NCI-H2029 treated with DMSO at 0.1 percent for 48 hours (cell line): ENCODE measurements at places on chromosomes 2 and 18.

- no peak for DNase-seq
These were observed 25.2 kb downstream of the TMEM163 start for GRCh38 chr2:134693359-134694330.

DNA sequence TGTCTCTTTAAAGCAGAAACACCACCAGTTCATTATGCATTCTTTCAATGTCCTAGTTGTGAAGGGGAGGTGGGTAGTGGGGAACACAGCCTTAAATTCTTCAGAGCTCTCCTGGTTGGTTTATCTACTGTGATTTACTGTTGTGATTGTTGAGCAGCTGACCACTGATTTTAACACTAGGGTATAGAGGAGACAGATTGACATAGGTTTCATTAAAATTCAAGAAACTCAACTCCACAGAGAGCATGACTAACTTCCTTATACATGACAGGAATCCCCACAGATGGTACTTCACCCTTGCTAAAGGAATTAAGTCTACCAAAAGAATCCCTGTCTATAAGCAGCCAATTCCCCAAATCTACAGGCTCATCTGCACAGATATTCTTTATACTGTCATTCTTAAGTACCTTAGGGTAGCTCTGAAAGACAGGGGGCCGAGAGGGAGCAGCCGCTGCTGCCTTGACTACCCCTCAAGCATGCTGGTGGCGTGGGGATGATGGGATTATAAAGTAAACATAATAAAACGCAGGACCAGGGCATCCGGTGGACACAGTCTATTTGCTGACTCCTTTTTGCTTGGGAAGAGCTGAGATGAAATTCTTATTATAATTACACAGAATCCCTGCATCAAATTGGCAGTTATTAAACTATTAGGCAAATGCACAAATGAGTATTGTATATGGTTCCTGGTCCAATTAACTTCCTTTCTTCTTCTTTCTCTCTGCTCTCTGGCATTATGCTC is 1377.6 kb upstream of the PIK3C3 start:
- no peak for DNase-seq

GRCh38 chr2:66585587-66585986 is 150.7 kb downstream of the MEIS1 start:
- DNase-seq, result peak; percentile 4

DNA sequence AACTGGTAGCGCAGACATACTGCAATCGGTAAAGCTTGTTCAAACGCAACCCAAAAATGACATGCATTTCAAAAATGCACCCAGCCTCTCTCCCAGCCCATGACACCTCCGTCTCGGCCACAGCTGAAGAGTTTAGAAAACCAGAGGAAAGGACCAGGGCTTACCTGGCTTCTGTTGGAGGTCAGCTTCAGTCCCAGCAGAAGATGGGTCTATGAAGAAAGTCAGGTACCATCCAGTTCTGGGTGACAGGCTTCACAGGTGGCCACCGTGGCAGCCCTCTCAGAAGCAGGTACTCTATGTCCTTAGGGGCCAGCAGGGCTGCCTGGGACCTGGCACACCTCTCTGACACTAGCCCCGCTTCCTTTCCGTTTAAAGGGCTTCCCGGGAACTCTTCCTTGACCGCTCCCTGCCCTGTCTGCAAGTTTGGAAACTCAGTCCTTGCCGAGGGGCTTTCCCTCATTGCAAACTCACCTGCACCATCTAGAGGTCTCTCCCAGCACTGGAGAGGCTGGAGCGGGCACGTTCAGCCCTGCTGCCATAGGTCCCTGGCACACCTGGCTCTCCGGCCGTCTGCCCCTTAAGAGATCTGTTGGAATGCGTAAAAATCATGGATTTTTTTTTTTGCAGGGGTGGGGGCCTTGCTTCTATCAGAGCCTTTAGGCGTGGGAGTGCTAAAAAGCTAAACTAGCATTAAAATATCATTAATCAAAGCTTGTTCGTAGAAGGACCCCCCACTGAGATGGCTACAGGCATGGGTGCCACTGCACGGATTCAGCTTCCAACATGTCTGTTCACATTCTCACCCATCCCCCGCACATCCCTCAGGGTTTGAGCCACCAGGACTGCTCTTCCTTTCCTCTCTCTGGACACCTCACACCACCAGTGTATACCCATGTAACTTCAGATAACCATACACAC is at the start of gene EDAR:
Gene EDAR, minus strand, starts transcription at position 425 of the 918 bp plus-strand sequence. CDS start 58,206 bp downstream, outside the sequence.
- DNase-seq, result no peak

GRCh38 chr18:32906506-32907310 is 133.9 kb upstream of the KLHL14 start:
- DNase-seq, result no peak

- DNase-seq, result no peak
These were observed 483.4 kb upstream of the KLHL29 start for GRCh38 chr2:22901471-22902179.

- DNase-seq, result no peak
These were observed 58.4 kb downstream of the SEMA4F start for GRCh38 chr2:74712223-74713053.

GRCh38 chr2:37665604-37666362 is 5.7 kb downstream of the CDC42EP3 start:
- no peak for DNase-seq

- DNase-seq, result no peak
These were observed 295.3 kb upstream of the DDX18 start for GRCh38 chr2:117519238-117519637.

GRCh38 chr18:7545734-7546133 is 21.4 kb upstream of the PTPRM start:
- DNase-seq, result no peak

- DNase-seq, result no peak
These were observed 314.1 kb upstream of the THUMPD2 start for GRCh38 chr2:40093021-40093675.

- DNase-seq, result no peak
These were observed 263.8 kb upstream of the ATP5MC3 start for GRCh38 chr2:175445281-175445680.

DNA sequence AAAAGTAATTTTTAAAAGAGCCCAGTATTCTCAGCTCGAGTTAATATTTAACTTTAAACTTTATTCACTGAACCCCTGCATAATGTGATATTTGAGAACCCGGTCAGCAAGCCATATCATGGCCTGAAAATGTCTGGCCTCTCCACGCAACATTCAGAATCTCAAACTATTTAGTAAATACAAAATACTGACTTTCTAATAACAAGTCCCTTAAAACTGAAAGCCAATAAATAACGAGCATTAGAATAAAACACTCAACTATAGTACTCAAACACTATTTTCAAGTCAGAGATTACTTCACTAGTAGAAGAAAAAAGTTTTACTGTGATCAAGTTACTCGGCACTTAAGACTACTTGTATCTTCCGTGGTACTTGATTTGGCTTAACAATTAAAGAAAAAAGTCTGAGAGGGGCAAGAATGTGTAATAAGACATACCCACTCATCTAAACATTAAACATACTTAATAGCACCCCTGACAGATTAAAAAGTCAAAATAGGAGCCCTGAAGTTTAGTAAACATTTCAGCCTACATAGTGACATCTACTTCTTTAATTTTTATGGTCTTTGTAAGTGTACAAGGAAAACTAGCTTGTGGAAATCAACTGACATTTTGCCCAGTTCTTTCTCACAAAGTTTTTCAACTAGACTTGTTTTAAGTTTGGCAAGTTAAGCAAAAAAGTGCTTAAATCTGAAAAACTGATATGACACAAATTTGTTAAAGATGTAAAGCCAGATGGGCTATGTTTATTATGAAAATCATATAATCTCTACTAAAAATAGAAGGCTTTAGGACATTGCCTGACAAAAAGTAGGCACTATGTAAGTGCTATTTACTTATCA is 38.2 kb downstream of the RTN4 start:
- no peak for DNase-seq

GRCh38 chr2:183078163-183078463 is 434 bp upstream of the DUSP19 start:
- DNase-seq, result no peak

DNA sequence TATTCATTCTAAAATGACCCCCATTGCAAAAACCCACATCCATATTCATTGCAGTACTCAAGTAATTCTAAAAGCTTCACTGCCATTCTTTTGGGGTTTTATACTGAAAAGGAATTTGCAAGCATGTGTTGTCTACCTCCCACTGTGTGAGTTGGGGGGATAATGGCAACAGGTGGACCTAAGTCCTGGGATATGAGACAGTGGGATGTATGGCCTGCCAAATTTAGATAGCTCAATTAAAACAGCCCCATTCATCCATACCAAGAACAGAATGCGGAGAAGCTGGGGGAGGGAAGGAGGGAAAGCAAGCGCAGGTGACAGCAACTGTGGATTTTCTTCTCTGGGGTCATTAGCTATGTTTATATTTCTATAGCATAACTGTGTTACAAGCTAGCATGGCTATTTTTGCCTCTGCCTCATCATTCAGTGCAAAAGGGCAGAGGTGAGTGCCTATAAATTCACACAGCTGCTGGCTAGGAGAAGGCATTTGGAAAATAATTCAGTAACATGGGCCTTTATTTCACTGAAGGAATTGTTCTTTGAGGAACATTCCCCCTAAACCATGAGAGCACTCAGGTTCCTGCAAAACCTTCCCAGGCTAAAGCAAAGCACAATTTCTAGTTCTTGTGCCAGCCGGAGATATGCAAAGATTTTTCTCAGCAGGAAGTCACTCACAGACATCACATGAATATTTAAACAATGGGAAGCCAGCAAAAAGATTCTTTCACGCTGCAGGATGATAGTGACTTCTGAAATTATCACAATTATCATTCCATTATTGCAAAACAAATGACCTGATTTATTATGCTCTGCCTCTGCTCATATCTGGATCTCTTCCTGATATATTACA is 393.9 kb upstream of the ACVR2A start:
- no peak for DNase-seq

DNA sequence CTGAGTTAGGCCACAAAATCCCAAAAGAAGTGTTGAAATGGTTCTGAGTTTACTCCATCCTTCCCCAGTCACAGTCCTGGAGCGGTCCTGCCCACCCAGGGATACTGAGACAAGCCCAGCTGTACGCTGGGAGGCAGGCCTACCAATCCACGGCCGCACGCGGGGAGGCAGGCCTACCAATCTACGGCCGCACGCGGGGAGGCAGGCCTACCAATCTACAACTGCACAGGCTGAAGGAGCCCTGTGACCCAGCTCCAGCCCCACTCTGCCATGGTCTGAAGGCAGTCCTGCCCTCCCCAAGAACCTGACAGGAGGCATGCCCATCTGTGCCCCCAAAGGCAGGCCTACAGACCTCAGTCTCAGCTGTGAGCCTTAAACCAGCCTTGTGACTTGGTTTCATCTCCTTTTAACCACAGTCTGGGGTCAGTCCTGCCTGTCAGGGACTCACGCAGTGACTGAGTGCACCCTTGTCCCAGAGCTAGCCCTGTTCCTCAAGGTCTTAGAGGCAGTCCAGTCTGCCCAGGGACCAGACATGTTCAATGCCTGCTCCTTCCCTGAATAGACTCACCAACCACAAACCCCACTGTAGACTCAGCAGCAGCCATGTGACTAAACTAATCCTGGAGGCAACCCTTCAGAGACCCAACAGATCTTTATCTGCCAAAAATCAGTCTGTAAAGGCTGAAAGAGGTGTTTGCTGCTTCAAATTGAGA is 36.8 kb downstream of the GPC1 start:
- DNase-seq, result no peak

- no peak for DNase-seq
These were observed 24.3 kb upstream of the PSMD14 start for GRCh38 chr2:161283926-161284325.

- DNase-seq, result no peak
These were observed 33.5 kb downstream of the PDE1A start for GRCh38 chr2:182393270-182393760.

DNA sequence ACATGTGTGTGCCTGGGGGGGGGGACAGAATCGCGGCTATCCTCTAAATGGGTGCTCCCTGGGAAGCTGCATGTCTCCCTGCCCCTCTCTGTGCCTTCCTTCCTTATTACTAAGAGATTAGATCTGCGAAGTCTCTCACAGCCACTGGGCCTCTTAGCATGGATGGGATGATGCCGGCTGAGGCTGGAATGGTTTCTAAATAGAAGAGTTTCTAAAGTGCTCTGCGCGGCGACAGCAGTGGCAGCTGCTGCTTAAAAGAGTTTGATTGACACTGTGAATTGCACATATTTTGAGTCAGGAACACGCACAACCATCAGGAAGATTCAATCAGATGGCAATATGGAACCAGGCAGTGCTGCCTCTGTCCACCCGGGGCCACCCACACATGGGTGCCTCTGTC is 163.8 kb downstream of the CLIP4 start:
- DNase-seq, result no peak

- DNase-seq, result no peak
These were observed 191.5 kb upstream of the SMAD7 start for GRCh38 chr18:49142216-49142615.

- DNase-seq, result no peak
These were observed 135.0 kb upstream of the RIOK3 start for GRCh38 chr18:23317975-23318675.

DNA sequence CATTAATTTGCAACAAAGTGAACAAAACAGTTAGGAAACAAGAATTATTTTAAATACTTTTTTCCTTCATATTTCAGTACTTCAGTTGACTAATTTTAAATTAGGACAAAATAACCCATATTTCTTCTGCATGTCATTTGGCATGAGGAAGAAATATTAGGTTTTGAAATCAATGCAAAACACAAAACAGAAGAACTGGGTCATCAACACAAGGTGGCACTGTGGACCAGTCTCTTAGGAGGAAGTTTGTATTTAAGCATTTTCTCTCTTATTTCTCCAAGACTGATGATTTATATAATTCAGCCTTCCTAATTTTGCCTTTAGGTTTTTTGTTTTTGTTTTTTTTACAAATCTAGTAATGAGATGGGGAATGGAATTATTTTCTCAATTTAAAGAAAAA is 352.8 kb upstream of the KCNH7 start:
- no peak for DNase-seq

DNA sequence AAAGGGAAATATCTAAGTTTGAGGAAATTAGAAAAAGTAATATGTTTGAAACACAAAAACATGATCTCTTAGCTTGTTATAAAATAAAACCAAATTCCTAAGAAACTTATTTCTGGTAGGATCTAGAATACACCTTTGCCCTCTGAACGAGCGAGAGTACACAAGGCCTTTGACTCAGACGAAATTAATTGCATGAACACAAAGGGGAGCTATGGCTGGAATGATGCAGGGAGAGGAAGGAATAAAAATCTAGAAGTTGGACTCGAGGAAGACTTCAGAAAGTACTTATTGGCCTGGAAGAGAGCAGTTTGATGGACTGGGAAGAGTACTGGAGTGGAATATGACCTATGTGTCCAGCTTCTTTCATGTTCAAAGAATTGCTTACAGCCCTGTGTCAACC is 927 bp upstream of the CRYGD start:
- no peak for DNase-seq

GRCh38 chr2:158142165-158142564 is 40.5 kb downstream of the UPP2 start:
- no peak for DNase-seq
